Urinary bladder (tissue), 4 donors: ENCODE measurements at places on chromosomes 3 and 15. TPM values are rescaled to one million over a fixed set of nuclear protein-coding genes. Genes with fewer than 3 reads are reported as not detected.

GRCh38 chr3:146476094-146476740 is 6.9 kb upstream of the PLSCR2 start:
- DNase-seq: no peak

DNA sequence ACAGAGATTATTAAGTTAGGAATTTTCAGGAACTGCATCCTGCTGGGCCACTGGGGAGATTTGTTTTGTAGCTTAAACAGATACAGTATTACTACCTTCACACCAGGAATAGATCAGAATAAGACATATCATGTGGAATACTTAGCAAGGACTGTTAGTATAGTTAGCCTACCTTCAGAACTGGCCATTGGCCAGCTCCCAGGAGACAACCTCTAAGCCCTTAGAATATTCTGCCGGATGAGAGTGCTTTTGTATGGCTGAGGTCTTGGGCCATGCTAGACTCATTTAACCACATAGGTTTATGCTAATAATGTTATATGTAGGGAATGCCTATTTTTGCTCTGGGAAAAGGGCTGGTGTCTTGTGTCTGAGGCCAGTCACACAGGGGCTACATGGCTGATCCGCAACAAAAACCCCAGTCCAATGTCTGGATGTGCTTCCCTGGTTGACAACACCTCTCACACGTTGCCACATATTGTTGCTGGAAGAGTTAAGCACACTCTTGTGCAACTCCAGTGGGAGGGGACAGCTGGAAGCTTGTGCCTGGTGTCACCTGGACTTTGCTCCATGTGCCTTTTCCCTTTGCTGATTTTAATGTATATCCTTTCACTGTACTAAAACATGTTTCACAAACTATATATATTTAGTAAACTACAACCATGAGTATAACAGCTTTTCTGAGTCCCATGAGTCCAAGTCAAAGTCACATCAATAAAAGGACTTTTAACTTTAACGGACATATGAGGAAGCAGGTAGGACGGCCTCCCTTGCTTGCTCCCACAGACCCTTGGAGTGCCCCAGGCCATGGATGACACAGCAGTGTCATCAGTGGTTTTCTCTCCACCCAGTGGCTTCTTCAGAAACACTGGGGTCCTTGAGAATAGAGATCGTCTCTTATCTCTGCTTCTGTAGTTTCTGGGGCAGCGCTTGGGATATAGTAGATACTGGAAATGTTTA is 118.0 kb upstream of the C3orf80 start:
- DNase-seq: no peak

DNA sequence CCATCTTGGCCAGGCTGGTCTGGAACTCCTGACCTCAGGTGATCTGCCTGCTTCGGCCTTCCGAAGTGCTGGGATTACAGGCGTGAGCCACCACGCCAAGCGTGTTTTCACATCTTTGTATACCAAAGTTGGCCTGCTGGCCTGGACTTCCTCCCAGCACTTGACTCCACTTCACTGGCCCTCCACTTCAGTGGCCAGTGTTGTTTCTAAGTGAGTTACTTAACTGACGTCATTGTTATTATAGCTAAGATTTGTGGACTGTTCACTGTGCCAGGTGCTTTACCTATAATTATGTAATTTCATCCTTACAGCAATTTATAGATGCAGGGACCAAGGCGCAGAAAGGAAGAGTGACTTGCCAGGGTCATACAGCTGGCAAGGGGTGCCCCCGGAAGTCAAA is 52.0 kb downstream of the HRH1 start:
- no peak for DNase-seq

The LSMEM2 gene
- polyA plus RNA-seq: 0.39 TPM

The KLHL6 gene
- polyA plus RNA-seq: 0.76 TPM

The MORC1 gene
- 0.46 TPM for polyA plus RNA-seq

The RFTN1 gene
- polyA plus RNA-seq: 26.7 TPM

The OR5K2 gene
- not detected for polyA plus RNA-seq
